Right hindlimb (tissue), 1 donor: ENCODE measurements at places on chromosomes 2 and 18.

- DNase-seq = no peak
Measured at GRCh38 chr18:58965291-58966004, 100.8 kb downstream of the ZNF532 start.

- peak; percentile 70 for DNase-seq
Measured at GRCh38 chr2:230664128-230664527, 48.5 kb upstream of the CAB39 start.

GRCh38 chr2:152573168-152573567, 144.1 kb downstream of the PRPF40A start:
- DNase-seq = no peak

DNA sequence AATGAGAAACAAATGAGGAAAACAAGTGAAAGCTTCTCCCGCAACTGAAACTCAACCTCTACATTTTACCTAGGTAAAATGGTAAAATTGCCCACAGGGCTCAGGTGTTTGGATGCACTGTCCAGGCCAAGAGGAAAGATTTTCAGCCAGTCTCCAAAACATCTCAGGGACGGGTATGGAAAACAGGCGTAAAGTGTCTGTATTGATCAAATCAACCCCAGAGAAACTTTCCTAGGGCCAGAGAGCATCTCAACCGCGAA, 361 bp upstream of the HAT1 start:
- DNase-seq = no peak

GRCh38 chr2:239162141-239162821, 238.5 kb downstream of the HDAC4 start:
- peak; percentile 13 for DNase-seq

DNA sequence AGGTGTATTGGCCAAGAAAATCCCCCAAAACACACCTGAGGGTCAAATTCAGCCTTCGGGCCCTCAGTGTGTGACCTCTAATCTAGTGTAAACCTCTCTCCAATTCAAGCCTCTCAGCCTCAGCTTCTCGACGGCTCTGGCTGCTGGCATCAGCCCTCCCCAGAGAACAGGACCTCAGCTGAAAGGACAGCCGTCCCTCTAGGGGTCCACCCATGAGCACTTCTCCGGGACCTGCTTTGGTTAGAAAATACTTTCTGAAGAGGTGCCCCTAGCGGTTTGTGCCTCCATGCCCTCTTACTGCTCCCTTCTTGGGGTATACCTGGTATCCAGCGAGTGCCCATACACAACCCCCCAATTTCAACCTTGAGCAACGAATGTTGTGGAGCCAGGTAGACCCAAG, 48.8 kb downstream of the INHBB start:
- no peak for DNase-seq

DNA sequence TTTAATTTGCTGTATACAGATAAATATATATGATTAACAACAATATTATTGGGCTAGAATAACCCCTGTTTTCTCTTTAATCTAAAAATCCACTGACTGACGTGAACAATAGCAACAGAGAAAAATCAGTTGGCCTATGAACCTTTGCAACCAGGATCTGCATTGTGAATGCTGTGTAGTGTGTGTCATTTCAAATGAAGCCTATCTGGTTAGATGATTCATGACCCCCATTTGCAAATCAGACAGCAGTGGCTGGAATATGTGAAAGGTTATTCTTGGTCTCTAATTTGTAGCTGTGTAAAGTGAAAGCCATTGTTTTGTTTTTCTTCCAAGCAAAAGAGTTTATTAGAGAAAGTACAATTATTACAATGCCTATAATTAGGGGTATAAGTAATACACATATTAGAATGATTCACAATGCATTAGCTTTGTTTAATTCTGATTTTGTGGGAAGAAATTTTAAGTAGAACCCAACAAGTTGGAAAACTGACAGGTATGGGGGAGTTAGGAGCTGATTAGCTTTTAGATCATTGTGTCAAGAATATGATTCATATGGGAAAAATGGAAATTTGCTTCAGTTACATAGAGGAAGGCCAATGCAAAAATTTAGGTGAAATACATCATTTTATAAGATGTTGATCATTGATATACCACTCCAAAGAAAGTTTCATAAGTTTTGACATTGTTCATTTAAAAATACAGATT, 1362.2 kb upstream of the TMEFF2 start:
- DNase-seq = no peak
